ENCODE measurements at places on chromosomes 16 and 17.

DNA sequence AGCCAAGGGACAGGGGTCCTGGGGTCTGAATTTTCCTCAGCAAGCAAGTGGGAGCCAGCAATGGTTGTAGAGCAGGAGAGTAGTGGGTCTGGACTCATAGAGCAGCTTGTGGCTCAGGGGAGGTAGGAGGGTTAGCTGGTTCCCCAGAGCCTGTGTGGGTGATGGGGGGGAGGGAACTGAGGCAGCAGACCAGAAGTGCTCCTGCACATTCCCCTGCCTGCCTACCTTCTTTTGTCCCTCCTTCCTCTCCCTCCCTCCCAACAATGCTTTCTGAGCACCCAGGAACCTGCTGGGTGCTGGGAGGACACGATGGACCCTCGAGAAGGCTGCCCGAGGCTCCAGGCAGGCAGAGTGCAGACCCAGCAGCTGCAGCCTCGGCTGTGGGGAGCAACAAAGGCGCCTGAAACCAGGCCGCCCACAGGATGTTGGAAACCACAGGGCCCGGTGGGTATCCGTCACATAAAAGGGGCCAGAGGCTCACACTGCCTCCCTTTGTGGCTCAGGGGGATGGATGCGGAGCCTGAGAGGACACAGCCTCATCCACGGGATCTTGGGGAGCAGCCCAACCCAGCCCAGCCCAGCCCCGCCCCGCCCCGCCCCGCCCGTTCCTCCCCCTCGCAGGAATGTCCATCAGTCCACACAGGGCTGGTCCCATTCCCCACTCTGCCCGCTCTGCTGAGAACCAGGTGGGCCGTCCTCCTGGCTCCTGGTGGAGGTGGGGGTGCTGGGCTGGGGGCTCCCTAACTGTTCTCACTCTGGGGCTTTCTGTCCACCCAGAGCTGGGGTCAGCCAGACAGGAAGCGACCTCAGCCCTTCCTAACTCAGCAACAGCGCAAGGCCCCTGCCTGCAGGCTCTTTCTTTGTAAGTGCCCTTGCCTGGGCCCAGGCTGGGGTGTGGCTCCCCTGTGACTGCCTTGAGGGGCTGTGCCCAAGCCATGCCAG lies 1.7 kb upstream of the NLRC3 start:
- DNase-seq: no peak

DNA sequence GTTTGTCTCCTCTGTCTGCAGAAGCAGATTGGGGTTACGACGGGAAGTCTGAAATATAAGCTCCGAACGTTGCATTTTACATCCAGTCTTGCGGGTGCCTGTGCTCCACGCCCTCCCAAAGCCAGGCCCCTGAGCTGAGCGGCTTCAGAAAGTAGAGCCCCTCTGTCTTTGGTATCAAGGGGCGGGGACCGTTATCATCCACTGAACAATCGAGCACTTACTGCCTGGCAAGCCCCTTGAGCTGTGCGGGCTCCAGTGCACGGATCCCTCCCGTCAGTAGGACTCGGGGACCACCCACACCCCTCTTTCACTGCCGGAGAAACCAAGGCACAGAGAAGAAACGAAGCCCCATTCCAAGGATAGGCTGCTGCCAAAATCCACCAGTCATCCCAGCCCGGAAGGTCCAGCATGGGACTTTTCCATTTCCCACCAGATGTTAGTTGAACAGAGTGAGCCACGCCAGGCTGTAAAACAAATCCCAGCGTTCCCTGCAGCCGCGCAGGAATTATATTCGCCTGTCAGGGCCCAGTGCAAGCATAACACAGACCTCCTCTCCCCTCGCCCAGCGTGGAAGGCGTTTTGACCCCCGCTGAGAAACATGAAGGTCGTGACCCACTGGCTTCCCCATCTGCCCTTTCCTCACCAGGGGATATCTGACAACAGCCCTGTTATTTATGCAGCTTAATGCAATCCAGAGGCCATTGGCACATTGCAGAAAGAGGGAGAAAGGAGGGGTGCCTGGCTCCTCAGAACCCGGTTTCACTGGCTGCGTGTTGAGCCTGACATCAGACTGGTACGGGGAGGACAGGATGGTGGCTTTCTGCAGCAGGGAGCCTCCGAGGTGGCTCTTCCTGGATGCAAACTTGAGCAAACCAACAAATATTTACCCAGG lies 212.2 kb upstream of the FOXF1 start:
- peak; percentile 58 for DNase-seq

- DNase-seq: no peak
These were observed 80.9 kb downstream of the SLC6A2 start for GRCh38 chr16:55736671-55737070.

DNA sequence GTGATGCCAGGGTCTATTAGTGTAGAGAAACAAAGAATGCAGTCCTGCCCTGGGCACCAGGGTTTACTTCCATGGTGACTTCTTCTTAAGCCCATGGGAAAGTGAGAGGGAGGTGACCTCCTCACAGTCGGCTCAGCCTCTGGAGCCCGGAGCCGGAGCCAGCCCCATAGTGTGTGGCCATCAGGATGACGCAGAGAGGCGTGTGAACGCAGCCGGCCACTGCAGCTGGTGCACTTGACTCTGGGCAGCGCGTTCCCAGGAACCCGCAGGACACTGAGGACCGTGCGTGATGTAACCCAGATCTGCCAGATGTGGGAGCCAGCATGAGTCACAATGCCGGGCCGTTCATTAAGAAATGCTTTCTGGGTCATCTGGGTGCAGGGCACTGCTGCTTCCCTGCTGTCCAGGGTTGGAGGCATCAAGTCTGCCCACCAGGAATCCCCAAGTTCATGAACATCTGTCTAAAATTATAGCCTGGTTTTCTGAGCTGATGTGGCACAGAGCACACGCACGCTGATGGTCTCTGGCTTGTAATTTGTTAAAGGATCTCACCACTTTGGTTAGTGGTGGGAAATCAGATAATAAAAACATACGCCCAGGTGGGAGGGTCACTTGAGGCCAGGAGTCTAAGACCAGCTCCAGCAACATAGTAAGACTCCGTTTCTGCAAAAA lies 114.1 kb downstream of the PITPNC1 start:
- peak; percentile 99 for DNase-seq

GRCh38 chr17:65514082-65514481 lies 47.4 kb downstream of the AXIN2 start:
- DNase-seq: peak; percentile 77

DNA sequence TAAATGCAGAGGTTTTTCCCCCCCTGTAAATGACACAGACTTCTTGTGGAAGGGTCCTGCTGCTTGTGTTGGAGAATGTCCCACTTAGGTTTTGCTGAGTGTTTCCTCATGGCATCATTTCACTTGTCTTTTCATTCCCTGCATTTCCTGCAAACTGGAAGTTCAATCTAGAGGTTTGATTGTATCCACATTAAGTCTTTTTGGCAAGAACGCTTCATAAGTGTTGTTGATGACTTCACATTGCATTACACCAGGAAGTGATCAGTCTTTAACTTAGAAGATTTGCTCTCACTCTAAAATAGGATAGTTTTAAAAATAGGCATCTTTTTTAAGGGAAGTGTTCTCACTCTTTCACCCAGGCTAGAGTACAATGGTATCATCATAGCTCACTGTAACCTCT lies 67.2 kb downstream of the RPTOR start:
- DNase-seq: no peak

DNA sequence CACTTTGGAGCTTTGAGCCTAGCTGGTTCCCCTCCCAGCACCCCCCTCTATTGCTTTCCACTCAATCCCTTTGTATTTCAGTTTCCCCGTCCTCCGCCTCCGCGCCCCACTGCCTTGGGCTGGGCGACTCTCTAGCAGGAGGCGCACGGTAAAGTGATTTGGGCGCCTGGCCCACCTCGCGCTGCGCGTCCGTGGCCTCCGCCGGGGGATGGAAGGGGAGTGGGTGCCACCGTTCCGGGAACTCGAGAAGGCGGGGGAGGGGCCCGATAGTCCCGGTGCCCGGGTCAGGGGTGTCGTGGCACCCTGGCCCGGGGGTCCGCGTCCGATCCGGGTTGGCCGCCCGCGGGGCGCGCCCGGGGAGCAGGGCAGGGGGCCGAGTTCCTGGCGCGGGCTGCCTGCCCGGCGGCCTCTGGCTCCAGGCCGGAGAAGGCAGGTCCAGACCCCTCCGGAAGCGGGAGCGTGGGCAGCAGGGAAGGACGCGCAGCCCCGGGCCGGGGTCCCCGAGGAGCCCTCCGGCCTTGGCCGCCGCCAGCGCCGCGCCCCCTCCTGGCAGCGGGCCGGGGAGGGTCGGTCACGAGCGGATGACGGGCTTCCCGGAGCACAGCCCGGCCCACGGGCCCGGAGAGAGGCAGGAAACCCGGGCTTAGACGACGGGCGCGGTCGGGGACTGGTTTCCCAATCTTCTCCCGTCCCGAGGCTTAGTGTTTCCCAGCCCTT lies 15.8 kb downstream of the MEOX1 start:
- peak; percentile 46 for DNase-seq

DNA sequence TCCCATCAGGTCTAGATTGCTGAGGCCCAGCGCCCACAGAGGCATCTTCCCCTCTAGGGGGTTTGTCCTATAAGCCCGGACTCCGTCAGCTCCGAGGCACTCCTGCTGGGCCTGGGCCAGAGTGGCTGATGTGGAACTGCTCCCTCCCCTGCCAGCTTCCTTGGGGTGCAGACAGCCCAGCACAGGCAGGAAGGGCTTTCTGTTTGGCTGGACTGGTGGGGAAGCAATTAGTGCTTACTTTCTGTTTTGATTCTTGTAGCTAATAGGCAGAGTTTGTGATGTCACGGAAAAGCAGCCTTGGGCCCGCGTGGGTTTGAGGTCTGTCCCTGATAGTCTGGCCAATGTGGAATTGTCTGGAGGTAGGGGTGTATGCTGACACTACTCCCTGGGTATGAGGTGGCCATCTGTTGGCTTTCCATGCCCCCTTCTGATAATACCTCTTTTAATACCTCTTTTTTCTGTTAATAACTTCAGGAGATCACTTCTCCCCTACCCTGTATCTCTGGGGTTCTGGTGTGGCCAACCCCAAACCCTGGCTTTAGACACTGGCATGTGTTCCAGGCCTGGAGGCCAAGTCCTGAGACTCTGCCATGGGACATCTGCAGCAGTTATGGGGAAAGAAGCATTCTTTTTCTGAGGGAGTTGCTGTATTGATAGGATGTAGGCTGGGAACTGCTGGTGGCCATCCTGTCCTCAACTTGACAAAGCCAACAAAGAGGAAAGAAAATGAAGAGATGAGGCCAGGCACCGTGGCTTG lies 190.9 kb downstream of the RAB11FIP4 start:
- DNase-seq: peak; percentile 52

DNA sequence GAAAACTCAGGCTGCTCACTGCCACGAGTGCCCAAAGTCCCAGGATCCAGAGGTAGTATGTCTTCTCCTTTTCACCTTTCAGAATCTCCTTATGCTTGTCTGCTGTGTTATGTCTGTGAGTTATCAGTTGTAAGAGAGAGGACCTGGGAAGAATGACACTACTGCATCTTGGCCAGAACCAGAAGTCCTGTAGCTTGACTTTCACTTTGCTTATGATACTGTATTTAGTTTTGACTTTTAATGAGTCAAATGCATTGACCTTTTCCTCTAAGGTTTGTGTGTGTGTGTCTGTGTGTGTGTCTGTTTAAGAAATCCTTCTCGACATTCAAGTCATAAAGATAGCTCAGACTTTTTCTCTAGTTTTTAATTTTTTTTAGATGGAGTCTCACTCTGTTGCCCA lies 43.4 kb downstream of the BMERB1 start:
- DNase-seq: peak; percentile 19

DNA sequence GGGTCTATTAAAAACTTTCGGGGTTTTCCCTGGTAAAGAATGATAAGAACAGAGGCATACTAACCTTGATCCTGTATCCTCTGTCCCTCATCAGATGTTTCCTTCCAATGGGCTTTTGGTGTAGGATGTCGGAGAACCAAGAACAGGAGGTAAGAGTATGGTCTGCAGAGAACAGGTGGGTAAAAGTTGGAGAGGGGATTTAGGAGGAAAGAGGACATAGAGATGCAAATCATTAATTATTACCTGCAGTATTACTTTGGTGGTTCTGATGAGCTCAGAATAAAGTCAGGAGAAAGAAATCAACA lies 4.3 kb downstream of the SNX11 start:
- no peak for DNase-seq

GRCh38 chr17:2040942-2041560 lies 771 bp upstream of the OVCA2 start:
- DNase-seq: peak; percentile 62

- DNase-seq: no peak
These were observed 15.8 kb upstream of the DNAH17 start for GRCh38 chr17:78592991-78593329.

DNA sequence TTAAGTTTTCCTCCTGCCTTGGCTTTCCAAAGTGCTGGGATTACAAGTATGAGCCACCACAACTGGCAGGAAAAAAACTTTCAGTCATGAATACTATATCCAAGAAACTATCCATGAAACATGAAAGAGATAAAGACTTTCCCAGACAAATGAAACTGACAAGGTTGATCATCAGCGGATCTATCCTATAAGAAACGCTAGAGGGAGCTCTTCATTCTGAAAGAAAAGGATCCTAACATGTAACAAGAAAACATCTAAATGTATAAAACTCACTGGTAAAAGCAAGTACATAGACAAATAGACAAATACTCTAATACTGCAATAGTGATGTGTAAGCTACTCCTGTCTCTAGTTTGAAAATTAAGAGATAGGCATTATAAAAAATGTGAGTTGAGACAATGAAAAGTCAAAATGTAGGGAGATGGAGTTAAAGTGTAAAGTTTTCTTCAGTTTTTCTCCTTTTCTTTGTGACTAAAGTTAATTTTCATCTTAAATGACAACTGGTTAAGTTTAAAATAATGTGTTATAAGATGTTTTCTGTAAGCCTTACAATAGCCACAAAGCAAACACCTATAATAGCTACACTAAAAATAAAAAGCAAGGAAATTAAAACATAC lies 79.6 kb upstream of the TEKT1 start:
- peak; percentile 52 for DNase-seq

DNA sequence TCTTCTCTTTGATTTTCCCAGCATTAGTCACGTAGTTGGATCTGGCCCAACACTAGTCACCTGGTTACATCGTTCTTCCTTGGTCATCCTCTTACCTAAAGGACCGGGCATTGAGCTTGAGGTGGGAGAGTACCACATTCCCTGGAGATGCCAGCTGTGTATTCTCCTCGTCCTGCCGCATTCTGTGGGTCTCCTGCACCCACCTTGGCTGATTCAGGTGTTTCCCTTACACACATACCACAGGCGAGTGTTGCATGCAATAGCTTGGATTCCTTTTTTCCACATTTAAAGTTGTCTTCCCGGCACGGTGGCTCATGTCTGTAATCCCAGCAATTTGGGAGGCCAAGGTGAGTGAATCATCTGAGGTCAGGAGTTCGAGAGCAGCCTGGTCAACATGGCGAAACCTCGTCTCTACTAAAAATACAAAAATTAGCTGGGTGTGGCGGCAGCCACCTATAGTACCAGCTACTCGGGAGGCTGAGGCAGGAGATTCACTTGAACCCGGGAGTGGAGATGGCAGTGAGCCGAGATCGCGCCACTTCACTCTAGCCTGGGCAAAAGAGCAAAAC lies 21.6 kb upstream of the CLEC18C start:
- DNase-seq: no peak

- DNase-seq: no peak
These were observed 27.7 kb downstream of the TNS4 start for GRCh38 chr17:40473573-40474365.

GRCh38 chr16:2528161-2529060 lies 2.8 kb downstream of the CEMP1 start:
- DNase-seq: no peak

- DNase-seq: no peak
These were observed 16.3 kb downstream of the LIG3 start for GRCh38 chr17:34996422-34997285.

- peak; percentile 21 for DNase-seq
These were observed 48.3 kb downstream of the CUEDC1 start for GRCh38 chr17:57906910-57907309.

- peak; percentile 86 for DNase-seq
These were observed 3.2 kb upstream of the SAMD14 start for GRCh38 chr17:50133028-50133768.

Data from EH (cell line).